Epithelial cell of prostate (primary cell): ENCODE measurements at places on chromosomes 5 and 9.

DNA sequence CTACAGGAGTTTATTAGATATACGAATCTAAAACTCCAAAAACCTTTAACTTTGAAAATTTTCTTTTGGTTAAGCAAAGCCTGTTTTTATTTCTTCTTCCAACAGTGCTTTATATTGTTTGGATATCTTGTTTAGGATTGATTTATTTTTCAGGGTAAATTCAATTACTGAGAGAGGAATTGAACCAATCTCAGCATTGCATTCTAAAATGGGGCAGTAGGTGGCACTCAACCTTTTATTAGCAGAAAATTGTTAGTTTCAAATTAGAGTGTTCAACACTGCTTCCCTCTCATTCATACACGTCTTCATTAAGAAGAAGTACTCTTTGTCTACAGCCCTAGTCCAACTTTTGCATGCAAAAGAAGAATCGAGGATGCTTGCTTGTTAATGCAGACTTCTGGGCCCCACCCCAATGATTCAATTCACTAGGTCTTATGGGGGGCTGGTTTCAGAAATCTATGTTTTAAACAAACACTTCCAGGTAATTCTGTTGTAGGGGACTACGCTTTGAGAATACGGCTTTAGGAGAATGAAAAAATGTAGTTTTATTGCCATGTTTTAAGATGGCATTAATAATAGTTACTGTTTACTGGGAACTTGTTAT is 26.6 kb downstream of the MRPL22 start:
- no peak for DNase-seq

- peak; percentile 56 for DNase-seq
Observed at GRCh38 chr5:77356740-77357139, 135.4 kb downstream of the WDR41 start.

DNA sequence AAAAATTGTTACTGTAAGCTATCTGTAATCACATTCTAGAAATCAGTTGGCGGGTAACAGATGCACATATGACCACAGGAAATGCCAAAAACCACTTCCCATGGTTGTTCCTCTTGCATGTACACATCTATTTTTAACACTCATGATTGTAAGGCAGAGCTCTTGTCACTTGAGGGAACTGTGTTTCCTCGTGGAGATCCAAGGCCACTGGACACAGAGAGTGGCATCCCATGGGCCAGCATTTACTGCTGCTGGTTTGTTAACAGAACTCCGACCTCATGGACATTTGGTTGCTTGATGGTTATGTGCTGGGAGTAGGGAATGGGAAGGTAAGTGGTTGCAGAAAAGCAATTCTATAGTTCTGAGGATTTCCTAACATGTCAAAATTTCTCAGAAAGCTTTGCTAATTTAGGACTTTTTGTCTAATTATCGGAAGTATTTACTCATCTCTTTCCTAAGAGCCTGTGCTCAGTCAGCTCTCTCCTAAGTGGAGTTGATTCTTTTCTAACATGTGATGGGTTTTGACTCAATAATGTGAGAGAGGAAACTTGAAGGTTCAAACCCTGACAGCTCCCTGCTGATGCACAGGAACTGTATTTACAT is 202.0 kb upstream of the NR3C1 start:
- DNase-seq: no peak

DNA sequence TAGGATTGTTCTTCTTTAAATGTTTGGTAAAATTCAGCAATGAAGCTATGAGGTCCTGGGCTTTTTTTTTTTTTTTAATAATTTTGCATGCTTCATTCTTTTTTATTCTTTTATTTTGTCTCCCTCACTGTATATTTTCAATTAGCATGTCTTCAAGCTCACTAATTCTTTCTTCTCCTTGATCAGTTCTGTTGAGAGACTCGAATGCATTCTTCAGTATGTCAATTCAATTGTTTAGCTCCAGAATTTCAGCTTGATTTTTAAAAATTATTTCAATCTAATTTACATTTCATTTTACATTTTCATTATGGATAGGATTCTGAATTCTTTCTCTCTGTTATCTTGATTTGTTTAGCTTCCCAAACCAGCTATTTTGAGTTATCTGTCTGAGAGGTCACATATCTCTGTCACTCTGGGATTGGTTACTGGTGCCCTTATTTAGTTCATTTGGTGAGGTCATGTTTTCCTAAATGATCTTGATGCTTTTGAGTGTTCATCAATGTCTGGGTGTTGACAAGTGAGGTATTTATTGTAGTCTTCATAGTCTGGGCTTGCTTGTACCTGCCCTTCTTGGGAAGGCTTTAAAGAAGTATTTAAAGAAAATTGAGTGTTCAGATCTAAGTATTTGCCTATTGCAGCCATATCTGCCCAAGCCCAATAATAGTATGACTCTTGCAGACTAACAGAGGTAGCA is 9.1 kb downstream of the LURAP1L start:
- DNase-seq: no peak

GRCh38 chr5:14896131-14896530 is 24.6 kb upstream of the ANKH start:
- DNase-seq: no peak

GRCh38 chr5:160251406-160252155 is 22.3 kb downstream of the FABP6 start:
- DNase-seq: no peak

DNA sequence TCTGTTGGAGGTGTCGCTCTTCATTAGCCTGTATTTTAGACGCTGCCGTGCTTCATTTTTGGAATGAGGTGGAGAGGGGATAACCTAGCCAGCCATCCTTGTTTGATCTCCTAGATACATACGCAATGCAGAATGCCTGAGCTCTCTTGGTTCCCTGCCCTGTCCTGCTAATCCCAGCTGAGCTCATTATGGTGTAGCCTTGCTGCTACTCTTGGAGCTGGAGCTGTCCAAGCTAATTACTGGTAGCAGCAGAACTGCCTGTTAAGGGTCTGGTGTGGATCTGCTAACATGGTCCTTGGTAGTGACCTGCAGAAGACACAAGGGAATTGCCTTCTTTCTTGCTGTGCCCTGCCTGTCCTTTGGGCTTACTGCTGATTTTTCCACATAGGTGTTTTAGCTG is 207.9 kb downstream of the CNTLN start:
- no peak for DNase-seq

GRCh38 chr9:127451858-127452656 is 747 bp downstream of the LRSAM1 start:
- no peak for DNase-seq
